ENCODE measurements at places on chromosomes 6 and 20.

DNA sequence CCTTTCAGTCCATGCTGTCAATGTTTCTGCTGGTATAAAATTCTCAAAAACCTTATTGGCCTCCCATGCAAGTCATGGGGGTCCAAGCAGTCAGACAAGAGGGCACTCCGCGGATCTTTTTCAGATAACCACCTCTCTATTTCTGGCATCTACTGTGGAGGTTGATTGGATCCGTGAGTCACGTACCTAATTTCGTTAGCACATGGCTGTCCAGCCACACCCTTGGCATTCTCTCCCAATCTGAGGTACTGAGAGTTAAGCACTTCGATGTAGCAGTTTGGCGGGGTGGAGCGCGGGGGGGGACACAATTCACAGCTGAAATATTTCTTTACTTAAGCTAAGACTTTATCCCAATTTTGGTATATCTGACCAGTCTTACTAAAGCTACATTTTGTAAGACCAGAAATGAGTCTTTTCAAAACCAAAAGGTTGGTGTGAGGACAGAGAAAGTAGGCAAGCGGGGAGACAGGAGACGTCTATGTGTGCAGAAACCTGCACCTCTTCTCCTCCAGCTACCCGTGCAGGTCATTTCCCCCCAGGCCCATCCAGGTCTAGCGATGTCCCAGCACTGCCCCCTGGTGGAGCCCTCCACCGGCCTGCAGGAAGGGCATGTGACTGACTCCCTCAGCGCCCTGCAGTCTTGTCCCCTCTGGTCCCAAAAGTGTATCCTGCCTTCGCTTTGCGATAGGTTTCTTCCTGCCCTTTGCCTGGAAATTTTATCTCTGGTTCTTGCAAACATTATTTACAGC, 113.1 kb downstream of the ADAT2 start:
- no peak for DNase-seq

DNA sequence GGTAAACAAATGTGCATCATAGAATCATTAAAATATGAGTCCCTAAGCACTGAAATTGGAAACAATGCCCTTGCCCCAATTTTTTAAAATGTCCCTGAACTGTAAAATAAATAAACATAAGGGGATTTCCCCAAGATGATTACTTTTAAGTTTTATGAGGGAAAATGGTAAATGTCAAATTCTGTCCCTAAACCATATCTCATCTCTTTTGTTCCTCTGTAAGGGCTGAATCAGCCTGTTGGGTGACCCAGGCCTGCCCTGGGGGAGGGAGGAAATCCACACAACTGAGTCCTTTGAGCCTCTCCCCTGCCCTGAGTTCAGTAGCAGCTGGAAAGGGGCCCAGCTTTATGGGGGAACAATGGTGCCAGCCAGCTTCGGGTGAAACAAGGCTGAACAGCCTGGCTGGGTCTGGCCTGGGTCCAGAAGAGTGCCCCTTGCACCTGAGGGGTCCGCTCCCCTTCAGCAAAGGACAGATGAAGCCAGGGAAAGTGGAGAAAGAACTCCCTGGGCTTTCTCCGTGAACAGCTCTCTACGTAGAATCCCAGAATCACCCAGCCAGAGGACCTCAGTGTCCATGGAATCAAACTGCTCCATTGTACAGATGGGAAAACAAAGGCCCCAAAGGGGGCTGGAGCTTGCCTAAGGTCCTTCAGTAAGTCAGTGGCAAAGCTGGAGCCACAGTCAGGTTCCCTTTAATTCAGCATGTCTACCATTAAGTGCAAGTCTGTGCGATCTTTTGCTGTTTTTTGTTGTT, 28.2 kb upstream of the ITCH start:
- no peak for DNase-seq

DNA sequence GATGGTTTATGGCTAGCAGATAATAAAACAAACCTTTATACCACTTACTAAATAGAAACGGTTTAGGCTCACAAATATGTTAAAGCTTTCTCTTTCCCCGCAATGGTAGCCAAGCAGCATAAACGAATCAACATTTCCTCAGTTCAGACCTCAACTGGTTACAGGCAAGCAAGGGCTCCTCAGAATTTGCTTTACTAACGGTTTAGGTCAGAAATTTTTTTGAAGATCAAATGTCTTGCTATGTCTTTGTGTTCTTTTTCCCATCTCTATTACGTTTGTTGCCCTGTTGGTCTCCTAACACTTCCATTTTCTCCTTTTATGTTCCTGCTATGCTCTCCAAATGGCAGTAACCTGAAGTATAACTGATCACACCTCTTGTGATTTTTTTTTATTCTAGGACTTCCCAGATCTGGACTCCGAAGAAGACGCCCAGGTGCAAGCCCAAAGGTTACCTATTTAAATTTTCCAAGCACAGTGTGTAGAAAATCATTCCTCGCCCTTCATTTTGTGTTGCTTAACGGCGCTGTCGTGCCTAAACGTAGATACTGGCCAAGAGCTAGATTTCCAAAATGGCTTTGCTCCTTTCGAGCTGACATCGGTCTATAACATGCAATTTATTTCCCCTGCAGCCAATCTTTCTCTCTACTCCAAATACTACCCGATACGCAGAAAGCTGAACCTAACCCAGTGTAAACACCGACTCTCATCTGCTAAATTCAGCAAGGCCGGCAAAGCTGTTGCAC, 717 bp upstream of the ASF1A start:
- no peak for DNase-seq

DNA sequence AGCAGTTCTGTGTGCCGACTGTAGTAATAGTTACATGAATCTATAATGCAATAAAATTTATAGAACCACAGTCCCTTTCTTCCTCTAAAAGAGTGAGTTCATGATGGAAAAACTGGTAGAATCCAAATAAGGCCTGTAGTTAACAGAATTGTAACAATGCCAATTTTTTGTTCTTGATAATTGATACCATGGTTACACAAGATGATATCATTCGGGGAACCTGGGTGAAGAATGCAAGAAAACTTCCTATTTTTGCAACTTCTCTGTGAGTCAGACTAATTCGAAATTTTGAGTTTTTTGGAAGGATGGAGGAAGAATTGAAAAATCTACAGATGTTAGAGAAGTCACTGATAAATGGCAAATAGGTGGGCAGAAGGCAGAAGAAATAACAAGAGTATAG, 381.8 kb downstream of the CDKAL1 start:
- no peak for DNase-seq

DNA sequence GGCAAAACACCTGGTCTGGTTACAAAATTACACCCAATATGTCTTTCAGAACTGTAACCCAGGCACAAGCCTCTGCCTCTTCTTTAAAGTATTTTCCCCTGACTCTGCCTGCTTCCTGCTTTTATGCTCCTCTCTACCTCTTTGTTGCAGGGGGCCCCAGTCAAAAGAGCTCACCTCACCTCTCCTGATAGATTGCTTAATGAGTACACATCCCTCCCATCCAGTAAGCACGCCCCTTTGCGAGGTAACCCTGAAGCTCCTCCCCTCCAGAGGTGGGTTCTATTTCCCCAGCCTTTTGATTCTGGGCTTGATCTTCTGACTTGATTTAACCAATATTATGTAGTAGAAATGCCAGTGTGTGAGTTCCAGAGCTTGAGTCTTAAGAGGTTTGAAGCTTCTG, 56.6 kb upstream of the EYA2 start:
- no peak for DNase-seq

- no peak for DNase-seq
Measured at GRCh38 chr6:39407446-39407993, 85.0 kb upstream of the KCNK16 start.

GRCh38 chr6:22556266-22556665, 13.1 kb upstream of the HDGFL1 start:
- no peak for DNase-seq

DNA sequence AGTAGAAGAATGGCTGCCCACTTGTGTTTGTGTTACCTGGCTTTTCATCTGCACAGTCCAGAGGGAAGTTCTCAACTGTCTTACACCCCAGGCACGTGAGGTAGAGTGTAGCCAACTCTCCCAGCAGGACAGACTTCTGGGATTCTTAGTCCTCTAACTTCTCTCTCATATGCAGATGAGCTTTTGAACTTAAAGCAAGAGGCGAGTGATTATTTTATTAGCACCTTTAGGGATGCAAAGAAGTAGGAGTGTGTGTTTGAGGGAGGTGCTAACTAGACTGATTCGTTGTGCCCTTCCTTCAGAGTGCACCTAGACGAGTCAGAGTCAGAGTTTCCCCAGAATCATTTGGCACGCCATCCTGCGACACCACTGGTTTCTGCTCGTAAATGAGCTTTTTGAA, 10.8 kb downstream of the CDYL start:
- DNase-seq, result no peak

Measured in stimulated activated CD4-positive, alpha-beta T cell treated with anti-CD3 and anti-CD28 coated beads, Interleukin-1b, Interleukin-23, amount 100 ng/mL, for 1 hour (primary cell).